Fibroblast of lung (primary cell): ENCODE measurements at places on chromosomes 11 and 22.

- DNase-seq = peak; percentile 95
Observed at GRCh38 chr11:36500315-36500721, 9.8 kb downstream of the TRAF6 start.

DNA sequence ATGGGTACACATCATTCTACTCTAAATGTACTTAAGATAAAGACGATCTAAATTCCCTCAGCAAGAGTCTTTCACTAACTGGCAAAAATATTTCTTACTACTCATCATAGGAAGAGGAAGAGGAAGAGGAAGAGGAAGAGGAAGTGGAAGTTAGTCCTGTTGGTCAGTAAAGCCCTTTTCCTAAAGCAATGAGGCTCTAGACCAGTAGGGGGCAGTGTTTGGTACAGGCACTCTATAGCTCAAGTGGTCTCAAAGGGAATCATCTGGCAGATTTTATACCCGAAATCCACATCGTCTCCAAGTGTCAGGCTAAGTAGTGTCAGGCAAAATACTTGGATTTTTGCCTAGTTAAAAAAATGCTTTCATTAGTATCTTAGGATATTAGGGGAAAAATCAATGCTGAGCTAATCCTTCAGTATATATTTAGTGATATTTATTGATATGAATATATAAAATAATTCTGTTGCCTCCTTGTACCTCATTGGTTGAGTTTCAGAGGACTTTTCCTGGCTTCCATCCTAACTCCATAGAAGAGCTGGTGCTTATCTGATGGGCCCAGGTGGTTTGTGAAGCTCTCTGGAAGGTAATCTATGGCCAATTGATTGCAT, 7.7 kb downstream of the BLID start:
- no peak for DNase-seq

GRCh38 chr11:34147581-34147980, 42.2 kb downstream of the NAT10 start:
- DNase-seq = no peak

- no peak for DNase-seq
Observed at GRCh38 chr11:22828373-22828772, 1.2 kb downstream of the SVIP start.

DNA sequence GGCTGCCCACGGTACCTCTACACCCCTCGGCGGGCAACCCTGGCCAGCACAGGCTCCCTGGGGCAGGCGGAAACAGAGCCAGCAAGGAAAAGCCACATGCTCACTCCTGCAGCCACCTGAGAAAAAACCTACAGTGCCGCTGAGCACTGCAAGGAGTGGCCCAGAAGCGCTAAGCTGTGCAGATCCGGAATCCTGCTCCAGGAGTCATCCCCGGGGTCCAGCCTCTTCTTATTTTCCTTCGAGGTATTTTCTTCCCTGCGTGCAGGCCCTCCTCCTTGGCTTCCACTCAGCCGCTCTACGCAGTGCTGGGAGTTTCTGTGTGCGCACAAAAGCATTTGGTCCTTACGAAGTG, 81.0 kb downstream of the TRMU start:
- peak; percentile 90 for DNase-seq

DNA sequence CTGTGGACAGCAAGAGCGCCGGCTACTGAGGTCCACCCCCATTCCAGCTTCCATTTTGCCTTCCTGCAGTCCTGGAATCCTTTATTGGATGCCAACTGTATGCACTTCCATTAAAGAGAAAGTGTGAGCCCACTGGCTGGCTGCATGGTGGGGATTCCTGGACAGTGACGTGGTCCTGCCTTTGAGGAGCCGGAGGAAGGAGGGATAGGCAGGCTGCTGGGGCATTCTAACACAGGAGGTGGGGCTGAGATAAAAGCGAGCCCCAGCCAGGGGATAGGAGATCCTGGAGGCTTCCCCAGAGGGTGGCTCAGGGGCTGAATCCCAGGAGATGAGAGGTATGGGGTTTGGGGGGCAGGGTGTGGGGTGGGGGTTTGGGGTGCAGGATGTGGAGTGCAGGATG, 984.7 kb downstream of the BRD1 start:
- no peak for DNase-seq

DNA sequence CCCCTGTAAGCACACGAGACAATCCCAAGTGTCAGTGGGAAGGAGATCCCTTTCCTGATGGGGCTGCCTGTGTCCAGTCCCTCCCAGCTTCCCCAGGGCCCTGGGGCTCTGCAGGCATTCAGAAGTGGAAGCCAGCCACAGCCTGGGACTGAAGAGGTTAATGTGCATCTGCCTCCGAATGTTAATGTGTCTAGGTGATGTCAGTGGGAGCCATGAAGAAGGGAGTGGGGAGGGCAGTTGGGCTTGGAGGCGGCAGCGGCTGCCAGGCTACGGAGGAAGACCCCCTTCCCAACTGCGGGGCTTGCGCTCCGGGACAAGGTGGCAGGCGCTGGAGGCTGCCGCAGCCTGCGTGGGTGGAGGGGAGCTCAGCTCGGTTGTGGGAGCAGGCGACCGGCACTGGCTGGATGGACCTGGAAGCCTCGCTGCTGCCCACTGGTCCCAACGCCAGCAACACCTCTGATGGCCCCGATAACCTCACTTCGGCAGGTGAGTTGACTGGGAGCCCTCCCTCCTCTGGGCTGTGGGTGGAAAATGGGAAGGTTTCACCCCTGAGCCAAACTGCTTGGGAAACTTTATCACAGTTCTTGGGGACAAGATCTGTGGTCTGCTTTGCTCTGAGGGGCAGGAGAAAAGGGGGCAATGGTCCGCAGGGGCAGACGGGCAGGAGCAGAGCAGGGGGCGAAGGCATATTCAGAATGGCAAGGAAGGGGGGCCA, at the start of gene MCHR1:
Gene MCHR1 (plus strand): TSS at position 236 of the 715 bp plus-strand sequence. CDS start 169 bp downstream, at position 405.
- DNase-seq = no peak

GRCh38 chr11:103903621-103904323, 132.7 kb upstream of the DDI1 start:
- no peak for DNase-seq

GRCh38 chr11:35654711-35655110, 7.9 kb upstream of the TRIM44 start:
- no peak for DNase-seq

- DNase-seq = no peak
Observed at GRCh38 chr22:37409459-37410050, 17.7 kb downstream of the ELFN2 start.

- no peak for DNase-seq
Observed at GRCh38 chr11:4713241-4713640, 8.7 kb downstream of the MMP26 start.

DNA sequence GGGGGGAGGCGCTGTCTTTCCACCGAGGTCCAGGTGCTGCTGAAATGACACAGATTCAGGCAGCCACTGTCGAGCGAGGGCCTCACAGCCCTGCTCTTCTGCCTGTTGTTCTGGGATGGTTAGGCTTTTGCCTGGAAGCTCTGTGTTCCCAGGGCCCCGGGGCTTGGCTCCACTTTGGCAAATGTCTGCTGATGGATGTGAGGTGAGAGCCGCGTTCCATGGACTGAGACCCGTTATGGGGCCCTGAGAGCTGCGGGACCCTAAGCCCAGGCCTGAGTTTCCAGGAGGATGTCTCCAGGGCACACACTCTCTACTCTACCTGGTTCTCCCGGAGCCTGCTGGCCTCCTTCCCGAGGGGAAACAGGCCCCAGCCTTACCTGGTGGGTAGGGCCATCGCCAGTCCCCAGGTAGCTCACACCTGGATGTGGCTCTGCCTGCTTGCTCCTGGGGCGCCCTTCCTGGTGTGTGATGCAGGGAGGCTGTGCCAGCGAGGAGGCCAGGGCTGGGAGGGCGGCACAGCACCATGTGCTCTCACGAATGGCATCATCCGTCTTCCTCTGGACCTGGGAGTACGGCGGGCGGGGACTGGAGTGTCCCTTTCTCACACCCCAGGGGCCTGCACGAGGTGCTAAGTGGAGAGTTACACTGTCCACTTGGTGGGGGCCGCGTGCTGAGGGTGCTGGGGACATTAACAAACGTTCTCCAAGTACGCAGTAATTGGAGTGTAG, 435.5 kb downstream of the TBC1D22A start:
- DNase-seq = no peak

- DNase-seq = no peak
Observed at GRCh38 chr22:44305455-44305854, 7.3 kb downstream of the SHISAL1 start.

DNA sequence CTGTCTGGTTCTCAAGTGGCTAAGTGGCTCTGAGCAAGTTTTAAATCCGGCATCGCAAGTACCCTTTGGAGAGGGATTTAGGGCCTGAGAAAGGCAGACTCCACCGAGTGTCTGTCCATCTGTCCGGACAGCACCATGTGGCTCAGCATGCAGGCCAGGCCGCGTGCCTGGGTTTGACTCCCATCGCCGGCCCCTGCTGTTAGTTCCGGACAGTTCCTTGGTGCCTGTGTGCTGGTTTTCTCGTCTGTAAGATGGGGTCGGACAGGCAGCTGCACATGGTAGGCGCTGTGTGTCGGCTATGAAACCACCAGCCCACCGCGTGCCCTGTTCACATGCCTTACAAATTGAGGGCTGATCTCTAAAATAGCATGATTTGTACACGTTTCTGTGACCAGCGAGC, 31.0 kb downstream of the NUP50 start:
- no peak for DNase-seq

GRCh38 chr22:37197451-37198257, 9.6 kb upstream of the C1QTNF6 start:
- DNase-seq = peak; percentile 89

GRCh38 chr11:61607920-61608599, 27.2 kb upstream of the SYT7 start:
- DNase-seq = no peak

DNA sequence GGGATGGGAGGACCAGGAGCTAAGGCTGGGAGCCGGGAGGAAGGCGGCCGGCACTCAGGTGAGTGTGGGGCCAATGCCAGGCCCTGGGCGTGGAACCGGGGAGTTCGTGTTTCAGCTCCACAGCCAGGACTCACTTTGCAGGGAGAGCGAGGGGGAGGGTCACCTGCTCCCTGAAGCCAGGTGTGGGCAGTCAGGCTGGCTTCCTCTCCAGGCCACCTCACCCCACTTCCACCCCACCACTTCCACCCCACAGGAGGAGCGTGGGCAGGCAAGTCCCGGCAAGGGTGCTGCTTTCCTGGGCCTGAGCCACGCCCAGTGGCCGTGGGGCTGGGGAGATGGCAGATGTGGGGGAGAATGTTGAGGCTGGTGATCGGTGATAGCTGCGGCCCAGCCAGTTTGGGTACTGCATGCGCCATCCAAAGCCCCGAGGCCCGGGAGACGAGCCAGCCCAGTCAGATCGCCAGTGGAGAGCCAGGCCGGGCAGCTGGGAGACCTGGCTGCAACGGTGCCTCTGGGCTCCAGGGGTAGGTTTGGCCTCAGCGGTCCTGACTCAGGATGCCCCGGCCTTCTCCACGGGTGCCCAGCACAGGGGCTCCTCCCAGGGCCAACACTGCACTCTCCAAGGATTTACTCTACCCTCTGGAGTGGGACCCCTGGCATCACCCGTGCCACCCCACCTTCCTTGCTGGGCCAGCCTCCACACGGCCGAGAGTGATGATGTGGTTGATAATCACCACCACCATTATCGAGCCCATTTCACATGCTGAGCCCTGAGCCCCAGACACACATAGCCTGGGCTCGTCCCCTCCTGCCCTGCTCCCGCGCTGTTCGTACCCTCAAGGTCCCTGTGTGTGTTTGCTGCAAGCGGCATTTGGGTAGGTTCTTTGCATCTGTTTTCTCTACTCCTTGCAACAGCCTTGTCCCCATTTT, 93.8 kb downstream of the WNT7B start:
- no peak for DNase-seq

GRCh38 chr11:27355575-27356104, 7.4 kb downstream of the CCDC34 start:
- no peak for DNase-seq

GRCh38 chr22:28742562-28742962, 723 bp downstream of the HSCB start:
- no peak for DNase-seq

DNA sequence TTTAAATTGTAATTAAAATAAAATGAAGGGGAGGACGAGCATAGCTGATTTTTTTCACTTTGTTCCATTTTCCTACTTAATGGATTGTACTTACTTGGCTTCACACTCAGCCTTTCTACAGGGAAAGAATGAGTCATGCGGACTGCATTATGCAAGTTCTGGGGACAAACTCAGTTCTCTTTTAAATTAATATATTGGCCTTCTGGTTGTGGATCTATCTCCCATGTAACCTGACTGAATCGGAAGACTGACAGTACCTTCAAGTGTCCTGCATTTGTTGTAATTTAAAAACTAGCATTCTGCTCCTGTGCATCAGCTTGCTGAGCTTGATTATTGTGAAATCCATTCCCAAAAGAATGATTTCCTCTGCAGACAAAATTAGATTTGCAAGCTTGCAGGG, 12.2 kb downstream of the OR8D1 start:
- DNase-seq = peak; percentile 89

DNA sequence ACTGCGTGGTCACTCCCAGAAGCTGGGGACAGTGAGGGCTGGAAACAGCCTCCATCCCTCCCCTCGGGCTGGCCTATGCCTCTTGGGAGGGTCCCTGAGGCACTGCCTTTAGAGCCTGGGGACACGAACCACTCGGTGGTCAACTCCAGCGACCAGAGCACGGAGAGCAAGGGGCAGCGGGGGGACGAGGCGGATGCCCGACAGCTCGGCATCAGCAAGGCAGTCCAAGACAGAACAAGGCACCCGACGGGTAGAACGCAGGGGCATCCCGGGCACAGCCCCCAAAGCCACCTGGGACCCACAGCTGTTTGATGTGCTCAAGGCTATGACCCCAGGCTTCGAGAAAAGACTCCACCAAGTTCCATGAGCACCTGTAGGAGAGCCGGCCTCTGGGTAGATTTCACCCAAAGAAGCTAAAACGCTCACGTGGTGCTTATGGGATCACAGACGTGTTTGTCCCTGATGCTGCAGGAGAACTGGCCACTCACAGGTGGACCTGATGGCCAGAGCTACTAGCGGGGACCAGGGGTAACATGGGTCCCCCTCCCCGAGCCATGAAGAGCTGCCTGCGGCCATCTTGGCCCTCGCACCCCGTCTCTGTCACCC, 510 bp upstream of the LSP1 start:
- no peak for DNase-seq

GRCh38 chr11:104968355-104968855, at the start of gene CASP4:
Gene CASP4 (minus strand): TSS chr11:104968574. CDS start chr11:104968525, 49 bp downstream.
- DNase-seq = peak; percentile 87

GRCh38 chr11:92692826-92693546, 276.5 kb upstream of the MTNR1B start:
- DNase-seq = no peak

- no peak for DNase-seq
Observed at GRCh38 chr22:45834241-45834640, 142.7 kb downstream of the WNT7B start.

- peak; percentile 2 for DNase-seq
Observed at GRCh38 chr11:70942593-70942992, 309.8 kb downstream of the SHANK2 start.
